ENCODE measurements at places on chromosomes 7 and 10.

- DNase-seq, result no peak
These were observed 34.0 kb downstream of the C7orf25 start for GRCh38 chr7:42877862-42878261.

DNA sequence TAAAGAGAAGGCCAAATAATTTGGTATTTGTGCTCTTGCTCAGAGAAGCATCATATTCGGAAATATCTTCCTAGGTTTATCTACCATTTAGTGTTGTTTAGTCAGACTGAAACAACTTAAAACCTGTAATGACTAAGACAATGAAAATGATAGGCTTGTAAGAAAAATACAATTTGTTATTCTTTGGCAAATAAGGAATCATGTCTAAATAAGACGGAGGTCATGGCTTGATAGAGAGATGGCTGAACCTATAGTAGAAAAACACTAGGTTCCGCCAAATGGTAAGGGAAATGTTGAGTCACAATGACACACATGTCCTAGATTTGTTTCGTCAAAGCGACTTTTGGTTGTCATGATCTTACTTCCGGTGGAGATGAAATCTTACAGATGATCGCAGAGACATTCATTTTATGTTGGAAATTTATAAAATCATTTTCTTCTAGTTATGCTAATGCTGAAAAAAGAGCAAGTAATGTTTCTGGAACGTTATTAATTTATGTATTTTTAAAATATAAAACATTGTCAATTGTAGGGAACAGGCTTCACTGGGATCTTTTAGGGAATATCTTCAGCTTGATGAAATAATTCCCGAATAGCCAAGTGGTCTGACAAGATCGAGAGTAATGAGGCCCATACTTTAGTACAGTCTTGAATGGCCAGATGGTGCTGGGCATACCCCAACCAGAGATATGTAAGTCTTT lies 1.0 kb downstream of the SRGN start:
- DNase-seq, result no peak

DNA sequence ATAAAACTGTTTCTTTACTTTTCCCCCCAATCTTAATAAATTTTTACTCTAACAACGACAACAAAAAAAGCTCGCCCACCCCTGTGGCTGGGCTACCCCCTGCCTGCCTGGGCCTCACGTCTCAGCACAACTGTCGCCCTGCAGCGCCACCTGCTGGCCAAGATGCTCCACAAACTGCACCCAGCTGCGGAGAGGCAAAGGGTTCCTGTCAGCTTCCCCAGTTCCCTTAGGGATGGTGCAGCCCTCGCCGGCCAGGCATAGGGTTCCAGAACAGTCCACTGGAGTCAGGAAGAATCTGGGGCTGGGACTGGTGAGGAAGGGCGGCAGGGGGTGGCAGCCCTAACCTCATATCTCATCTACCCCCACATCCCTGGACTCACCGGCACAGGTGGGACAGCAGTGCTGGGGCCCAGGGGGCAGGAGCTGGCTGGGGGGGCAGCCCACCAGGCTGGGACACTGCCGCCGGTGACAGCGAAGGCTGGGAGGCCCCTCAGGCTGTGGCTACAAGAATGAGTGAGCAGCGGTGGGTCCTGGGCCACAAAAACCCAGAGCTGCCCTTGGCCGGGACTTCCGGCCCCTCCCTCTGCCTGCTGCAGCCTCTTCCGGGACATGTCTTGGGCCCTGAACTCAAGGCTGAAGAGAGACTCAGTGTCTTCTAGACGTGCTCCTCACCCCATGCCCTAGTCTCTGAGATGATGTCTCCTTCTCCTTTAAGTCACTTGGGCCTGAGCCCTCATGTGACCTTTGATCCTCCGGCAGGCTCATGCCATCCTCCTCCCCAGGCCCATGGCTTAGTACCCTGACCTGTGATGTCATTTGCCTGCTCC lies 21.2 kb downstream of the ATP6V1F start:
- peak; percentile 89 for DNase-seq

- no peak for DNase-seq
These were observed 380 bp upstream of the AGBL3 start for GRCh38 chr7:134985894-134986362.

- peak; percentile 69 for DNase-seq
These were observed 10.8 kb downstream of the AFAP1L2 start for GRCh38 chr10:114393482-114393881.

GRCh38 chr10:33859319-33860022 lies 525.0 kb upstream of the NRP1 start:
- DNase-seq, result no peak

GRCh38 chr10:4129866-4130477 lies 345.0 kb upstream of the KLF6 start:
- DNase-seq, result no peak

GRCh38 chr7:155763691-155764437 lies 48.4 kb downstream of the SHH start:
- peak; percentile 25 for DNase-seq

GRCh38 chr10:68981074-68981473 lies 7.5 kb upstream of the KIFBP start:
- DNase-seq, result no peak

DNA sequence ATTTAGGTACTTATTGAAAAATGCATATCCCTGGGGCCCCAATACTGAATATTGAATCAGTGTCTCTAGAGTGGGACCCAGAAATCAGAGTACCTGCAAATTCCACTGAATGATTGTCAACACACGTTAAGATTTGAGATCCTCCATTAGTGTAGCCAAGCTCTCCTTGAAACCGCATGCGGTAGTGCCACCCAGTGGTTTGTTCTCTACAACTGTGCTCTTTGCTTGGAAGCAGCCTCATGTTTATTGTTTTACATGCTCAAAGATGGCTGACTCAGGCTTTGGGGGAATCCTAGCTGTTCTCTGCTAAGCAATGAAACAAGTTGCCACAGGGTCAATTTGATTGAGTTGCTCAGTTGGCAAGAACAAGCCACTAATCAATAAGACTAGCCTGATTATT lies 340.2 kb upstream of the CELF2 start:
- peak; percentile 69 for DNase-seq

- no peak for DNase-seq
These were observed 163.8 kb upstream of the NPVF start for GRCh38 chr7:25391961-25392587.

GRCh38 chr7:114922652-114923402 lies 933 bp downstream of the MDFIC start:
- peak; percentile 66 for DNase-seq

DNA sequence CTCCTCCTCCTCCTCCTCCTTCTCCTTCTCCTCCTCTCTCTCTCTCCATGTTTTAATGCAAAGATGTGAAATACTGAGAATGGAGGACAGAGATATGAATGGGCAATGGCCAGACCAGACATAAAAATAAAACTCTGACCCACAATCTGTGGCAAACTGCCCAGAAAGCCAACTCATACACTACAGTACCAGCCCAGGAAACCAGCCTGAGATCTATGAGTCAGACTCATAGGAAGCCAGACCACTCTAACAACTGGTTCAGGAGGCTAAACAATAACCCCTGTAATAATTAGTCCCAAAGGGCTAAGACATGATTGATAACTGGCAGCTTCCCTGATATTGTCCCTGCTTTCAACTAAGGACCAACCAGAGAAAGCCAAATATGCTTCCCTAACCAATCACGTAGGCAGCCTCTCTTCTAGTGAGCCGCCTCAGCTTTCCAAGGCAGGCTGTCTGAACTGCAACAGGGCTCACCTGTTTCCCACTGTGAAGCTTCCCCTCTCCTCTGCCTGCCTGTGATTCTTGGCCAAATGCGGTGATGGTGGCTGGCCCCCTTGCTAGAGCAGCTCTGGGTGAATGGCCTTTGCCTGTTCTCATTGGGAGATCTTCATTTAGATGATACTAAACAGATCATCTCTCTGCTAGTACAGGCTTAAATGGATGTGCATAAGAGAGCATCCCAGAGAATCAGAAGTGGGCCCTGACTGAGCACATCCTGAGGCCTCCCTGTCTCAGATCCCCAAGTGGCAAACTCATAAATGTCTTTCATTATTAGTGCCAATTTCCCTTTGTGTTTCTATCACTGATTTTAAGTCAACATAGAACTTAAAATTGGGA lies 817.6 kb downstream of the TNS3 start:
- no peak for DNase-seq

- no peak for DNase-seq
These were observed 193.6 kb downstream of the MAD1L1 start for GRCh38 chr7:2038931-2039728.

DNA sequence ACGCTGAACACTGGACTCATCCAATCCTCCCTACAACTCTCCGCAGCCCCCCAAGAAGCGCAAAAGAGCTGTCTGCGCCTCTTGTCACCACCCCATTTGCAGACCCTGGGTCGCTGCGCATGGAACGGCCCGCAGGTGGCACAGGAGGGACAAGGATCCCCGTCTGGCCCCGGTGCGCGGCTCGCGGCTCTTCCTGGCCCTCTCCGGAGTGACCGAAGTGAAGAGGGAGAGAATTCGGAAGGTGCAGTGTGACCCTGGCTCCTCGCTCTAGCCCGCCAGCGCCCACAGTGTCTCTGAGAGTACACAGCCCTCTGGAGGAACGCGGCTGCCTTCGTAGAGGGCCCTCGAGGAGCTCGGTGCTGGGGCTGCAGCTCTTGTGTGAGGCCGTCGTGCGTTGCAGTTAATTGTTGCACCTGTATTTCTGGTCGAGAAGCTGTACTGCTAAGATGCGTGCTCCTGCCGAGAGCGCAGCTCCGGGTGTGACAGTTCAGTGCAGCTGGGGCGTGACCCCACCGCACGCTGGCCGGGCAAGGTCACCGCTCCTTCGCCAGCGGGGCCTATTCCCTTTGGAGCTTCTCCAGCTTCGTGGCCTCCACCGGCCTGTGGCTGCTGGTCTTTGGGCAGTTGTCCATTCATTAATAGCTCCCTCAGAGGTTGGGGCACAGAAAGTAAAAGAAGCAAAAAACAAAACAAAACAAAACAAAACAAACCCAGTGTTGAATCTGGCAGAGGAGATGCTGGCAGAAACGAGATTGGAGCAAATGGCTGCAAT lies 119.0 kb downstream of the SEC23IP start:
- peak; percentile 49 for DNase-seq

DNA sequence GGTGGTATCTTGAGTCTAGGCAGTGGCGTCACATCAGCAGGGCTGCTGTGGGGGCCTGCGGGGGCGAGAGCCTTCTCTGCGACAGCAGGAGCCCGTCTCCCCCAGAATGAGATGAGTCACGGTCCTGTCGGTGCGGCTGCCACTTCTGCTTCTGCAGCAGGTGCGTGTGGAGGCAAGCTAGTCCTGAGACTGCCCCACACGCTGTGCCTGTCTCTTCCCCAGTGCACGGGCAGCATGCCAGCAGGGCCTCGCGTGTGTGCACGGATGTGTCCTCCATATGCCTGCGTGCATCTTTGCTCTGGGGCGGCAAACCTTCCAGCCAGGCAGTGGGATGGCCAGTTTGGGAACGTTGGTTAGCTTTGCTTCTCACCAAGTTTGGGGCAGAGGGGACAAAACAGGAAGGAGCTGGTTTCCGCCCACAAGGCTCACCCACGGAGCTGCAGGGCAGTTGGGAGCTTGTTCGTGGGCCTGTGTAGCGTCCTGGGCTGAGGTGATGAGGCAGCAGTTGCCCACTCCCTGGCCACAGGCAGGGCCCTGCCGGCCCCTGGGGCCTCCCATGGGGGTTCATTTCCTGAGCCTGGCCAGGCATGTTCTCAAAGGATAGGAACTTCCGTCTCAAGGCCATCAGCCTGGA lies 60.8 kb upstream of the PPIF start:
- peak; percentile 90 for DNase-seq

GRCh38 chr7:28017372-28017771 lies 163.2 kb downstream of the JAZF1 start:
- no peak for DNase-seq

- DNase-seq, result peak; percentile 35
These were observed 126.6 kb downstream of the PTPN20 start for GRCh38 chr10:47037654-47038425.

DNA sequence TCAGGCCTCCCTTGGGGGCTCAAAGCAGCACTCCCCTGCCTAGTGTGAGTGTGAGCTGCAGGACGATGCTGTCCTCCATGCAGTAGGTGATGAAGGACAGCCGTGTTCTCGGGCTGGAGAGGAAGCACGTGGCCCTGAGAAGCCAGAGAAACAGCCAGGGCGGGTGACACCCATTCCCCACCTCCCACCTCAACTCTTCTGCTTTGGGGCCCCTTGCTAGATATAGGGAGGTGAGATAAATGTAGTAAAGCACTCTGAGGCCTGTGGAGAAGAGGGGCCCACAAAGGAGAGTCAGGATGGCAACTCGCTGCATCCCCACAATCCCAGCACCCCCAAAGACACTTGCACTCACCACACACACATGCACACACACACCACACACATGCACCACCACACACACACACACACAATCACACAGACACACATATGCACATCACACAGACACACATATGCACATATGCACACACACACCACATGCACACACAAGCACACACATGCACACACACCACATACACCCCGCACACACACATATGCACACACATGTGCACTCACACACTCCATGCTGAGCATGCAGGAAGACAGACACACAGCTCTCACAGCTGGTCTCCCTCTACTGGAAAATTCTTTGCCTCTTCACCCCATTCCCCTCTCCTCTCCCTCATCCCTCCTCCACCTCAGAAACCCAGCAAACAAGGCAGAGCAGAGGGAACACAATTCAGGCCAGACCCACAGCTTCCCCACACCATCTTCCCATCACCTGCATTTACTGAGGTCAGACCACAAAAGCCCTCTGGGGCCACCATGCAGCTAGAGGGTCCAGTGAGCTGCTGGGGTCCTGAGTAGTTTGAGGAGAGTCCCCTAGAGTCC lies 30.5 kb downstream of the ANXA8 start:
- DNase-seq, result no peak
